ENCODE measurements at places on chromosomes 12 and 14.

DNA sequence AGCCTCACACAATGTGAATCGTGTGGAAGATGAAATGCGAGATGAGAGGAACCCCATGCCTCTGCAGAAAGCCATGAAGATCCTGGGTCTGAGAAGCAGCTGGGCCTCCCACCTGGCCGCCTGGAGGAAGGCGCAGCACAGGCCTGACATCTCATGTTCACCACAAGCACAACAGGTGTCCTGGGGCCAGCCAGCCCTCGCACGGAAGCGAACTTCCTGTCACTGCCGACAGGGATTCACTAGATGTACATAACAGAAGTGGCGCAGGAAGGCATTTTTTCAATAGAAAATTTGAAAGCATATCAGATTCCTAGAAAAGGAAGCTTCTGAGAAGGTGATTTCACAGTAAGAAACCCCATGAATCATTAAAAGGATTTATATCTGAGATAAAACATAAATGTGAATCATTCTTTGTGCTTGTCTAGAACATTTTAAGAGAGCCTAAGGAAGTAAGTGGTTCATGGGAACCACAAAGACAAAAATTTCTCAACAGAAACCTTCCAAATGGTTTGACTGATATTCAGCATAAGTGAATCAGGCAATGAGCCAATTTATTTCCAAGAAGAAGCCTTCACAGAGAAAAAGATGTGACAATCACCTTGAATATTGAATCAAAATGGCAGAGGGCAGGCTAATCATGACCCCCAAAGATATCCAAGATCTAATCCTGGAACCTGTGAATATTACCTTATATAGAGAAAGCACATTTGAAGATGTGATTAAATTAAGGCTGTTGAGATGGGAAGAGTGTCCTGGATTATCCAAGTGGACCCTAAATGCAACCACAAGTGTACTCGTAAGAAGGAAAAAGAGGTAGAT lies 311.9 kb downstream of the DUSP6 start:
- no peak for DNase-seq

DNA sequence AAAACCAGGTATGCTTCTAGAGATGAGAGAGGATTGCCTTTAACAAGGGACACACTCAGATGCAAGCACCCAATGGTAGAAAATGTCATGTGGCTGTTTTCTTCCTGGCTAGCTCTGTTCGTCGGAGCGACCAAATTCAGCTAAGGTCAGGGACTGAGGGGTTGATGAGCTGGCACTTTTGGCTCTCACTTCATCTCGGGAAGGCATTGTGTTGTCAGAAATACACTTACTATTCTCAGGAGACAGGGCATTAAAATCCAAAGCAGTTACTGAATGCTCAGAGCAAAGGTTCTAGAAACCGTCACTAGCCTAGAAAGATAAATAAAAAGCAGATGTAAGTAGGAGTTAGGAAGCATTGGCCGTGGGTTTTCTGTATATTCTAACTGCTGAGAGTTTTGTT lies 275.7 kb upstream of the SSTR1 start:
- DNase-seq, result no peak

DNA sequence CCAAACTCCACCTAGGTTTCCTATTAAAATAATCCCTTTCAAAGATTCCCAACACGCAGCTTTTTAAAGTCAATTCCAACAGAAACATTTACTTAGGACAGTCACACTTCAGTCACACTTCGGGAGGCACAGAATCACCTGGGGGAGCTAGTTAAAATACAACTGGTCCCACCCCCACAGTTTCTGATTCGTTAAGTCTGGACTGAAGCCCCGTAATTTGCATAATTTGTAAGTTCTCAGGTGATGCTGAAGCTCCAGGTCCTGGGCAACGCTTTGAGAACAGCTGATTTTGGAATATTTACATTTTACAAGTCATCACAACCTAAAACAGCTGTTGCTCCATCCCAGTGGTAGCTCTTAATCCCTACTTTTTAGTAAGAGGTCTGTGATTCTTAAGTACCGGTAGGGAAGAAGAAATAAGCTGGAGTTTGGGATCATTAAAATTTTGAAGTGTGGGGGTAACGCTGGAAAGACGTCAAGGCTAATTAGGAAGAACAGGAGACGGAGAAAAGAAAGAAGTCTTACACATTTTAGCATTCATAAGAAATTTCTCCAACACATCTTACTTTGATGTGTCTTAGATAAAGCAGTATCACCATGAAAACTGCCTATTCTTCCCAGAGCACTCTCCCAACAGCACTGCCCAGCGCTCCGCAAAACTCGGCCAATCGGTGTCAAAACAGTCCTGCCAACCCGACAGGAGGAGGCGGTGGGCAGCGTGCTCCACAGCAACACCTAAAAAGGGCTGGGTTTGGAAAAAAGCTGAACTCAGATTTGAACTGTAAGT lies 1.1 kb downstream of the IPO8 start:
- no peak for DNase-seq

DNA sequence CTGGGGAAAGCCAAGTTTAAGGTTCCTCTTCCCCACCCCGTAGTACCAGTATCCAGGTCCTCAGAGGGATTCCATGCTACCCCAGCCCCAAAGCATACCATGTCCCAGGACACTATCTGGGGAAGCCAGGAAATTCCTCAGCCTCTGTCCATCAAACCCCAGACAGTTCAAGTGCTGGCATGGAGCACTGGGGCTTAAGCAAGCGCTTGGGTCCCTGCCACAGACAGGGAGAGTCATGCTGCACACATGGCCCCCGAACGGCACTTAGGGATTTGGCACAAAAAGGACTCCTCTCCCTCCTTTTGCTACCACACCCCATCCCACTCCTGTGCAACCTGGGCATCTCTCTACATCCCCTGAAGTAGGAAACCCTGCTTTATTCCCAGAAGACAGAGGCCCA lies 21.8 kb downstream of the ADCY6 start:
- no peak for DNase-seq

- no peak for DNase-seq
Measured at GRCh38 chr14:92800525-92800924, 6.4 kb downstream of the GOLGA5 start.

Measured in activated B cell treated with CpG ODN at 0.5 μM for 24 hours (primary cell).